Stimulated activated naive CD4-positive, alpha-beta T cell treated with Interleukin-2 at 50 U/mL for 16 hours (primary cell): ENCODE measurements at places on chromosomes 5 and 9.

DNA sequence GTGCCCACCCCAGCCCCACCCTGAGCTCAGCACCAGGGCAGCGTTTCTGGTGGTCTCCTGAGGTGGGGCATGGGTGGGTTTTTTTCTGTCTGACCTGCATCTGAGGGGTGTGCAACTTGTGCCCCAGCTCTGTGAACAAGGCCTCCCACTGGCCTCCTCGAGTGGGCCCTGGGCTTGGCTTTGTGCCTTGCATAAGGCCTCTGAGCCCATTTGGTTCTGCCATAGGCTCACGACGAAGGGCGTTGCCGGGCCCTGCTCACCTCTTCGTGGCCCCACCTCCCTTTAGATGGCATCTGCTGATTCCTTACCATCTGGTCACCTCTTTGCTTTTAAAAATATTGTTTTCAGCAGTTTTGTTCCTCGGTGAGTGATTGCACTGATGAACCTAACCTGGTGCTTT, 127.1 kb upstream of the COL5A1 start:
- no peak for DNase-seq

DNA sequence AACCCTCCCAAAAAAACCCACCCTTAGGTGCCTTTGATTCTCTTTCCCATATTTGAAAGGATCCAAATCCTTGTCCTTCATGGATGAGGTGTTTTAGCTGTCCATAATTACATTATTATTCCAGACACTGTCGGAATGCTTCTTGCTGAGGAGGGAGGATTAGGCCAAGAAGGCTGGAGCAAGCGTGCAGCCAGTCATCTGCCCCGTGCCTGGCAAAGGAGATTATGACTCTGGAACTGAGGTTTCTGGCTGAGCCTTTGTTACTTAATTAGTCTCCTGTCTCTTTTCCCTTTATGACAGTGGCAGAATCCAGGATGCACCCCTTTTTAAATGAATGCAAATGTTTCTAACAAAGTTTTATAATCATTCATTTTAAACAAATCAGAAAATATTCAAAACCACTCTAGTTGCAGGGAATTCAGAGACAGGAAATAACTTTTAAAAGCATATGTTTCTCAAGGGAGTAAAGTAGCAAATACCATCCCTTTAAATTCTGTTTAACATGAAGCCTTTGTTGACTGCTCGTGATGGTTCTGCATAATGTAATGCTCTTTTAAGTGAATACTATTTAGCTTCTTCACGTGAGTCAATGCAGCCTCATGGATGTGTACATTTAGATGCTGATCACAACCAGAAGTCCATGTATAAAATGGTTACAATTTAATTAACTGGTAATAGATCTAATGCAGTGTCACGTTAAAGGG, 69.8 kb downstream of the GALNT10 start:
- DNase-seq = no peak

DNA sequence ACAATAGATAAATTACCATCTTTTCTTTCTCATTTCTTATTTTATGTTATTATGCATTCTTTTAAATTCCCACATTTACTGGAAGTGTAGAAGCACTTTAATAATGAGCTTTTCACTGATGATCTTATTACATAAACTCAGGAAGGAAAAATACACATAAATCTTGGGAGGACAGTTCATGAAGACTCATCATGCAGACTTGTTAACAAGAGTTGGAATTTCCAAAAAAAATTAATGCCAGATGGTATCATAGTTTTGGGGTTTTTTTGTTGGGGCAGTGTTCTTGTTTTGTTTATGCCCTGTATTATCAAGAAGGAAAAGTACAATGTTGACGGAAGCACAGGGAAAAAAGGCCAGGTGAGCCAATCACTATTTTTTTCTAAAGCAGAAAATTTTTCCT, 35.1 kb downstream of the CEMIP2 start:
- DNase-seq = no peak

GRCh38 chr5:56649569-56649968, 165.8 kb upstream of the MAP3K1 start:
- DNase-seq = no peak

DNA sequence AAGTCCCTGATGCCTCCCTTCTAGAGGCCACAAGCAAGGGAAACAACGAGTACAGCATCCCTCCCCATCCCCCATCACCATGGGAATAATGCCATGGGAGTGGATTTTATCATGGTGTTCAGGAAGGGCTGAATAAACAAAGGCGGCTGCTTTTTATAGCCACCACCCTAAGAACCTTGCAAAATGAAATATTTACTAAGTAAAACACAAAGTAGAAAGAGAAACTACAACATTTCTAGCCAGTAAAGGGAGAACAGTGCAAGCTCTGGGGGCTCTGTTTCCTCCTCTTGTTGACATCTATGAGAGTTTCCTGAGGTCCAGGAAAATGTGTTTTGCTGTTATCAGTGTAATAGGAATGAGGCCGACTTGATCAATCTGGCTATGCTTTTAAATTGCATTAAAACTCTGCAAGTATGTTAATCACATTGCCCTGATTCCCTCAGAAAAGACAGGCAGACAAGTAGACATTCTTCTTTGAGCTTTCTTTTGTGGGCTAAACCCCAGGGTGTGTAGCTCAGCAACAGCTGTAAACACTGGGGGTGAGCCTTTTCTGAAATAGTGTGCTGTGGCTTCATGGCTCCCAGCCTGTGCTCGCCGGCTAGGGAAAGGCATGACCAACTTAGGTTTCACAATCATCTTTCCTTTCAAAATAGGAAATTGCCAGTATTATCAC, 31.1 kb downstream of the SV2C start:
- DNase-seq = no peak

GRCh38 chr5:131081913-131082488, 83.1 kb downstream of the HINT1 start:
- no peak for DNase-seq

- DNase-seq = no peak
Observed at GRCh38 chr5:136246122-136246521, 53.2 kb upstream of the SMIM32 start.

DNA sequence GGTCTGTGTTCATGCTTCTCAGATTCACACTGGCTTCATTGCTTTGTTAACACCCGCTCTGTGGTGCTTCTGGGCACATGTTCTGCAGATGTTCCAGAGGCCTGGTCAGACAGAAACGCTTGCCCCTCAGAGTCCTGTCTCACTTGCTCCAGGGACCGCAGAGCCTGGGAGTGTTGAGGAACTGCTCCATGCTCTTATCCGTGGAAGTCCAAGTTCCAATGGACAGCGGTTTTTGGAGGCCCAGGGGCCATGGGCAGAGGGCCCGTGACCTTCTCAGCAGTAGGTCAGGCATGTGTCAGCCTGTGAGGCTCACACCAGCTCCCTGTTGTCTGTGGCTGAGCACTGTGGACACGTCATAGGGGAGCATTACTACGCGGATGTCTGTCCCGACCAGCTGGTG, 364.7 kb upstream of the IRX1 start:
- DNase-seq = no peak

- DNase-seq = no peak
Observed at GRCh38 chr9:99921875-99922710, 15.6 kb downstream of the STX17 start.

GRCh38 chr9:80498001-80498555, 926.3 kb downstream of the TLE4 start:
- DNase-seq = no peak

GRCh38 chr9:30722065-30722464, 1662.4 kb upstream of the ACO1 start:
- DNase-seq = no peak

DNA sequence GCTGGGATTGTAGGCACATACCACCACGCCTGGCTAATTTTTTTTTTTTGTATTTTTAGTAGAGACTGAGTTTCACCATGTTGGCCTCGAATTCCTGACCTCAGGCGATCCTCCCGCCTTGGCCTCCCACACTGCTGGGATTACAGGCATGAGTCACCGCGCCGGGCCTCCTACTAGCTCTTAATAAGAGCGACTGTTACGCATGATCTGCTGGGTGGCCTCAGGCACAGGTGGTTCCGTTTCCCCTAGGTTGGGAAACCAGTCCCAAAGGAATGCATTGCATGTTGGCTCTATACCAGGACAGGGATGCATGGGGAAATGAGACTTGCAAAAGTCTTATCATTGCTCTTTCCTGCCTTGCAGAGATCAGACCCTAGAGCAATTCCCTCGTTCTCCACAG, 184.7 kb upstream of the PPP1R26 start:
- DNase-seq = no peak

GRCh38 chr5:142012186-142012785, 541 bp downstream of the GNPDA1 start:
- peak; percentile 57 for DNase-seq

GRCh38 chr5:164345853-164346252, 840.4 kb downstream of the MAT2B start:
- DNase-seq = no peak
